ENCODE measurements at places on chromosomes 12 and 14.

DNA sequence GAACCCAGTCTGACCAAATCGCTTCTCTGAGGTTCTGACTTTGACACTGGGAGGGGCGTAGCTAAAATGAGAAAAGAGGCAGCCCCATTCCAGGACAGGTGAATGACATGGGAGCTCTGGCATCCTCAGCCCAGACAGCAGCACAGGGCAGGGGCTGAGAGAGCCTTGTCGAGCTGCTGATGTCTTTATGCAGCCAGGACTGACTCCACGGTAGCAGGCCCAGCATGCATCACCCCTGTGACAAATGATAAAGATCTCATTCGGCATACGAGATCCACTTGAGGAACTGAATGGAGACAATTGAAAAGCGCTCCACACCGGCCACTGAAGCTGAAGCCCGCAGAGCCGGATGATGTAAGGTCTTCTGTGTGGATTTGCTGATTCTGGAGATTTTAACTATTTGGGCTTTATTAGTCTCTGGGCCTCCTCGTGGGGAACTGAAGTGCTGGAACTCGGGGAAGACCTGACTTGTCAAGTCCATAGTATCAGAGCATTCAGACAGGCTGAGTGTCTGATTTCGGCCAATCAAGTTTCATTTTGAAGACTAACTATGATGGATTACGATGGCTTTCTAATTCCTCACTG lies 56.9 kb upstream of the MAP1LC3B2 start:
- no peak for DNase-seq

GRCh38 chr12:130491421-130492357 lies 154.0 kb downstream of the PIWIL1 start:
- DNase-seq, result no peak

- peak; percentile 20 for DNase-seq
These were observed 323 bp downstream of the VTI1B start for GRCh38 chr14:67674139-67674479.

- DNase-seq, result peak; percentile 10
These were observed 906 bp downstream of the MARK3 start for GRCh38 chr14:103385929-103386712.

DNA sequence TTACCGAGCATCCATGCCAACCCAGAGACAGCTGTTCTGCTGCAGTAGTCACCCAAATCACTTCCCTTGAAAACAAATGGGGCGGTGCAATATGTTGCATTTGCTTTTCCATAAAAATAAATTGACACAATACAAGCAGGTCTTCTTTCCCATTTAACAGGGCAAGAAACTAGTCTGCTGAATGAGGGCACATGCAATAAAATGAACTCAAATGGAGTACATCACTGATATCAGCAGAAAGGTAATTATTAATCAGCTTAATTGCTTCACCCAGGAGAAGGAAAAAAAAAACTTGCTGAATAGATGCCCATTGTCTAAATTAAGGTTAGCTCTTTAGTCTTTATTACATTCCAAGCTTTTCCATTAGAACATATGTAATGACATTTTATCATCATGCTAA lies 175.1 kb upstream of the GZMB start:
- no peak for DNase-seq

- DNase-seq, result no peak
These were observed 318.1 kb downstream of the ZFP36L1 start for GRCh38 chr14:68474741-68475140.

GRCh38 chr12:119684711-119685369 lies 16.9 kb downstream of the PRKAB1 start:
- no peak for DNase-seq

DNA sequence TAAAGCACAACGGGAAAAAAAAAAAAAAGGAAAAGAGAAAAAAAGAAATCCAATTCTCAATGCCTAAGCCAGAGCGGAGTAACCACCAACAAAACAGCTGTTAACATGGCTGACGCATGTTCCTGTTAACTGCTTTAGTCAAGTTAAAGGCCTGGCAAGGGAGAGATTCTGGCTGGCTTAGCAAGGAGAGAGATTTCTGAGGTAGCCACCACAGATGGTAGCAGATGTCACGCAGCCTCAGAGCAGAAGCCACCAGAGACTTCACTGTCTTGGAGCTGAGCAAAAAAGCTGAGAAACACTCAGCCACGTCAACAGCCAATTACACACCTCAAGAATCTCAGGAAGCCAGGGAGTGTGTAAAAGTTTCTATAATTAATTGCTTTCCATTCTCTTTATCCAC lies 87.1 kb downstream of the TMCC3 start:
- DNase-seq, result no peak

GRCh38 chr12:127230843-127231260 lies 1036.1 kb upstream of the TMEM132C start:
- no peak for DNase-seq

- DNase-seq, result no peak
These were observed 142.7 kb downstream of the KIF26A start for GRCh38 chr14:104280902-104281767.

- no peak for DNase-seq
These were observed 65.9 kb upstream of the ARHGAP5 start for GRCh38 chr14:32011225-32011624.

GRCh38 chr12:109962398-109962797 lies 33.8 kb downstream of the GIT2 start:
- DNase-seq, result no peak

- DNase-seq, result no peak
These were observed 15.7 kb upstream of the ANO2 start for GRCh38 chr12:5960783-5961182.

- no peak for DNase-seq
These were observed 3.6 kb downstream of the MGAT2 start for GRCh38 chr14:49623941-49624839.

DNA sequence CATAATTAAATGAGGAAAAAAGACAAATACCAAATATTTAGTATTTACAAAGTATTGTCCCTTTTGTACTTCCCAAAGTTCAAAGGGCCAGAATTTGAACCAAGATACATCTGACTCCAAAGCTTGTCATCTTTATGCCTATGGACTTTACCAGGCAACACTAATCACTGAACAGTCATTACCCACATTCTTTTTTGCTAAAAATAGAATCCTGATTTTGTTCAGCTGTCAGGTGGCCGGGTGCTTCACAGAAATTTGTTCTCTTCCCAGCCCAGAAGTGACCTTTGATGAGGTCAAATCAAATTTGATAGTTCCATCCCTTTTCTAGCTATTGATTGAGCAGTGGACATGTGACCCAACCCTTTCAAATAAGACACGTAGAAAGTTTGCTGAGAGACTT lies 121.6 kb downstream of the LLPH start:
- no peak for DNase-seq

DNA sequence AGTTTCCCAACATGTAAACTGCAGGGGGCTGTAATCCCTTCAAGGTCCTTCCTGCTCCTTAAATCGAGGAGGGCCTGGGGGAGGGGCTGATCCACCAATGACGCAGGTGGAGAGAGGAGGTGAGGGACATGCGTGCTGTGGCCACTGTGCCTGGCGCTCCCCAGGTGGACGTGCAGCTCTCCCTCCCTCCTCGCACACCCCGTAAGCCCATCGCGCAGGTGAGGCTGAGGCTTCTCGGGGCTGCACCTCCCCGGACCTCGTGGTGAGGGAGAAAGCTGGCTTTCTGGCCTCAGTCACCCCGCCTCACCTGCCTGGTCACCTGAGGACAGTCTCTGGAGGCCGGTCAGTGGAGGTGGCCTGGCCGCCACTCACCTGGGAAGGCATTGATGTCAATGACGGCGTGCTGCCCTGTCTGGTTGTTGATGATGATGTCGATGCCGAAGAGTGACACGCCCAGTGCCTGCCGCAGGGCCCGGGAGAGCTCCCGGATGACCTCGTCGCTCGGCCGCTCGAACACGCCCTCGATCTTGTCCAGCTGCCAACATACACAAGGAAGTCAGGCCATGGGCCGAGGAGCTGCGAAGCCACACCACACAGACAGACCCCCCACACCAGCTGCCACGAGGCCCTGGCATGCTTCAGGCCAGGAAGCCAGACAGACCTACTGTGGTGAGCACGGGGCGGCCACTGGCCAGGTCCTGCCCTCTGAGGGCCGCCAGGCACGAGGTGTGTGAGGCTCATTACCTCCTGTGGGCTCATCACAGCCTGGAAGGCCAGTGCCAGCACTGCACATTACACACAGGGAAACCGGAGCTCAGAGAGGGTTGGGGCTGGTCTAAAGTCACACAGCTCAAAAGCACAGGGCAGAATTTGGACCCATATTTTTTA lies 23.3 kb downstream of the CHGA start:
- no peak for DNase-seq

GRCh38 chr12:78612190-78612589 lies 252.4 kb upstream of the SYT1 start:
- no peak for DNase-seq

GRCh38 chr14:106228541-106229158 lies 702.3 kb downstream of the TMEM121 start:
- DNase-seq, result peak; percentile 11

DNA sequence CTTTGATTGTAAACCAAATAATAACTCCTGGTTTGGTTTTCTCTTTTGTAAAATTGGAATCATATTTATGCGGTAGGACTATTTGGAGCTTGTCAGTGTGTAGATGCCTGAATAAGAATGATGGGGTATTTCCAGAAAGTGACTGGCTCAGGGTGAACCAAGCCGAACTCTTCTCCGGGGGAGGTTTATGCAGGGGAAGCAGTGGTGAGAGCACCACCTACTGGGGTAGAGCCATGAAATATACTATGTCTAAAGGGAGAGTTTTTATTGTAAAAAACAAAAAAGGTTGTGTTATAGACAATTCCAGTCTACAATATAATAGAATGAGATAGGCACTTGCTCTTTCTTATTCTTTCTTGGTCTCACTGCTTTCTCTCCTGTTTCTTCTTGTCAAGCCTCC lies 222.9 kb upstream of the SLC16A7 start:
- no peak for DNase-seq

- DNase-seq, result peak; percentile 79
These were observed 29.0 kb downstream of the WBP11 start for GRCh38 chr12:14774074-14774905.
